ENCODE measurements at places on chromosomes 3 and 15.

DNA sequence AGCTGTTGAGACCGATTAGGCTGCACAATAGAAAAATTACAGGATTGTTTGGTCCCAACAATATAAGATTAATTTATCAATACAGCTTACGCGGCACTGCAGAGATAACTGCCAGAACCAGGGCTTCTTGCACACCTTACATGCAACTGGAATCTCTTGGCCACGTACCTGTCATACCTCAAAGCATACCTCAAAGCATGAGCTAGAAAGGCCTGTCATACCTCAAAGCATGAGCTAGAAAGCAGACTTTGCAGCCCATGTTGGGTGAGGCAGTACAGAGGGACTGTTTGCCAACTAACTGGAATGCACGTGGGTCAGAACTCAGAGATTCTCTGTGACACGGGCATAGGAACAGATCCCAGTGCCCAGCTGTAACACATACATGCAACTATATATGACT, 34.7 kb downstream of the NTRK3 start:
- DNase-seq, result no peak

DNA sequence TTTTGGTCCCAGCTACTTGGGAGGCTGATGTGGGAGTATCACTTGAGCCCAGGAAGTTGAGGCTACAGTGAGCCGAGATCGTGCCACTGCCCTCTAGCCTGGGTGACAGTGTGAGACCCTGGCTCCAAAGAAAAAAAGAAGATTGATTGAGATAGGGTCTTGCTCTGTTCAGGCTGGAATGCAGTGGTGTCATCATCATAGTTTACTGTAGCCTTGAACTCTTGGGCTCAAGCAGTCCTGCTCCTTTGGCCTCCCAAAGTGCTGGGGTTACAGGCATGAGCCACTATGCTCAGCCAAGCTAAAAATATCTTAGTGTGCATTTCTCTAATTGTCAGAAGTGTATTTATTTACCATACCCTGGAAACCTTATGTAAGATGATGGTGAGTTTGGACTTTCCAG, 43.9 kb downstream of the IGF1R start:
- DNase-seq, result no peak

- DNase-seq, result no peak
Measured at GRCh38 chr3:73419179-73419803, 205.4 kb downstream of the PDZRN3 start.

DNA sequence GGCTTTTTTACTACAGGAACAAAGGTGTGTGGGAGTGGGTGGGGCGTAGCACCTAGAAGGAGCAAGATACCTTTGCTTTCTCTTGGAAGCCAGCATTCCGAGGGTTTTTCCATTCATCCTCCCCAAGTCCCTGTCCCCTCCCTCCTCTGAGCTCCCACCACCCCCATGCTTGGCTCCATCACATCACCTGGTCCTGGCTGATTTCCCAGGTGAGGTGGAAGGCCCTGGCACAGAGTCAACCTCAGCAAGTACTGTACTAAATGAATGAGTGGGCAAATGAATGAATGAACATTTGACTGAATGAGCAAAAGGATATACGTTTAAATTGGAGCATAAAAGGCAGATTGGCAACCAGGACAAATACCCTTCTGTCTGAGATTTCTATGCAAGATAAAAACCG, 45.4 kb downstream of the DZIP1L start:
- no peak for DNase-seq

DNA sequence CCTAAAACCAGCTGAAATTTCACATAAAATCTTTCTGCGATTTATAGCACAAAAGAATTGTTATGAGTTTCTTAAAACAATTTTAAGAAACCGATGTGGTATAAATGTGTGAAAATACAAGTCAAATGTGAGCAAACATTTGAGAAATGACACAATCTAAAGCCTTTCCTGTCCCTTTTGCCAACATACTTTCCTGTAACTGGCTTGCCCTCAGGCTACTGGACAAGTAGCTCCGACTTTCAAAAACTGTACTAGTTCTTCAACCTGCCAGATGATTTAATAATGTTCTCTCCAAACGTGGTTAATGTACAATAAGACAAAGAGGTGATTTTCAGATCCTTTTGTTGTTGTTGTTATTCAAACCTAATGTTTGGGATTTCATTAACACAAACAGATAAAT, 105.9 kb upstream of the ARHGEF26 start:
- no peak for DNase-seq

- no peak for DNase-seq
Measured at GRCh38 chr3:187473778-187474406, 105.7 kb downstream of the RTP4 start.

DNA sequence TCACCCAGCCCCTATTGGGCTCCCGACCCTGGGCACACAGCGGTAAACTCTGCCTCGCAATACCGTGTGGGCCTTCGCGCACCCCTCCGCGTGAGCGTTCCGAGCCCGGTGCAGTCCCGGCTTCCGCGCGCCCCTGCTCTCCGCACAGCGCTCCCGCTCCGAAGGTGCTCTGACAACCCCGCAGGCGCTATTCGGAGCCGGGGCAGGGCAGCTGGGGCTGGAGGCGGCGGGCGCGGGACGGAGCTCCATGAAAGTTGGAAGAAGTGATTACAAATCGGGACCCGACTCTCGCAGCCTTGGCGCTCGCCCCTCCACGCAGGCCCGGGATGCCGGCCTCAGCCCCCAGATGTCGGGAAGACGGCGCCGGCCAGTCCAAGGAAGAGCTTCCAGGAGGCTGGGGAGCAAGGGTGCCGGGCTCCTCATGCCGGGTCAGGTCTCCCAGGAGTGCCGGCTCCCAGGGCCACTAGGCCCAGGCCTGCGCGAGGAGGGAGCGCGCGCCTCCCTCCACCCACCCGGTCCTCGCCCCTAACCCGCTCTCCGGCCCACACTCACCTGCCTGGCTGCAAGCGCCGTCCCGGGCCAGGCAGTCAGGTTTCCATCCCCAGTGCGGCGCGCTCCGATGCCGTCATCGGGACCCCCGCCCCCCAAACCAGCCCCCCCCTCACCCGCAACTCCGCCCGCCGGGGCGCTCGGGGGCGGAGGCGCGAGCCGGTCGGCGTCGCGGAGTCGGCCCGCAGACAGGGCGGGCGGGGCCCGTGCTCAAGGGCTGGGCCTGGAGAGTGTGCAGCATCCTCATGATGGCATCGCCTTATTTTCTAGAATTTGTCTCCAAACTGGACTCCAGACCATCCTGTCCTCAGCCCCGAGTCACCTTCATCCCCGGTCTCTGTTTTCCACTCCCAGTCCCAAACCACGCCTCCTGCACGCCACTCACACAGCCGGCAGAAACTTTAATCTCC, at the start of gene KIF7:
Gene KIF7, minus strand, starts transcription at position 621 of the 959 bp plus-strand sequence. CDS start 2,537 bp downstream, outside the sequence.
- DNase-seq, result no peak

- DNase-seq, result no peak
Measured at GRCh38 chr3:110165370-110165743, 828.0 kb upstream of the DPPA4 start.

GRCh38 chr15:72306211-72306785, 13.7 kb downstream of the CELF6 start:
- no peak for DNase-seq

- DNase-seq, result no peak
Measured at GRCh38 chr3:39097716-39098472, 9.5 kb downstream of the GORASP1 start.

GRCh38 chr15:48766196-48766595, 44.7 kb downstream of the CEP152 start:
- no peak for DNase-seq

GRCh38 chr3:16130066-16130465, 44.4 kb upstream of the GALNT15 start:
- DNase-seq, result no peak

GRCh38 chr3:125002414-125003368, 53.1 kb downstream of the HEG1 start:
- no peak for DNase-seq

DNA sequence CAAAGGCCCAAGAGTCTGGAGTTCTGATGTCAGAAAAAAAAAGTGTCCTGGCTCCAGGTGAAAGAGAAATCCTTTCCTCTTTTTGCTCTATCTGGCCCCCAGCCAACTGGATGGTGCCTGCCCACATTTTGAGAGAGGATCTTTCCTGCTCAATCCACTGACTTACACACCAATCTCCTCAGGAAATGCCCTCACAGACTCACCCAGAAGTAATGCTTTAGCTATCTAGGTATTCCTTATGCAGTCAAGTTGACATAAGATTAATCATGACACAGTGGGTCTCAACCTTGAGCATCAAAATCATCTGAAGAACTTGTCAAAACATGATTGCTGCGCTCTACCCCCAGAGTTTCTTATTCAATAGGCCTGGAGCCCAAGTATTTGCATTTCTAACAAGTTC, 31.2 kb downstream of the STRIT1 start:
- DNase-seq, result no peak

GRCh38 chr3:192833177-192833890, 84.3 kb downstream of the MB21D2 start:
- DNase-seq, result no peak

GRCh38 chr3:101809178-101810021, 30.4 kb downstream of the NXPE3 start:
- DNase-seq, result no peak

GRCh38 chr3:138497851-138498250, 63.4 kb downstream of the ESYT3 start:
- no peak for DNase-seq

GRCh38 chr3:58824777-58825176, 158.2 kb upstream of the FAM3D start:
- no peak for DNase-seq

DNA sequence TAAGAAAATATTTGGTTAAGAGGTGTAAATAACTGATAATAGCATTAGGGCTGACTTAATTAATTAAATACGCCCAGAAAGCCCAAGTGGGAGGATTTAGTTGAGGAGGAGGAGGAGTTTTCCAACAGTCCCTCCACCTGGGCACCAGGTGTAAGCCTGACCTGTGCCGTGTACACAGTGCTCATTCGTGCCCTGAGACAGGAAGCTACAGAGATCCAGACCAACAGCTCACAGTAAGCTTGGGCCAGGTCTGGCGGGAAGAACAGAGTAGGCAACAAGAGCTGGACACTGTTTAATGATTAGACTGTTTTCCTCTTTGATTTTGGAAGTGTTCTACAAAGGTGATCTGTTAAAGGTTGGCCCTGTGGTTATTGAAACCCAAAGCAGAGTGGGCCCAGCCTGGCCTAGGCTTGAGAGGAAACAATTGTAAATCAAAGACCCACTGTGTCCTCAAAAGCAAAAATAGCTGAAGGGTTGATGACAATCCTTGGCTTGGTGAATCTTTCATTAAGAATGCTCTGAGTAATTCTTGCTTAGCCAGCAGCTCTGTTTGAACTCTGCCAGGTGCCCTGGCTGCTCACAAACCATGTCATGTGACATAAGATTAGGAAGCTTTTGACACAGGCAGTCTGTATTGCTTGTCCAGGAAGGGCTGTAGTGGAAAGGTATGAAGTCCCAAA, 13.8 kb downstream of the SQOR start:
- no peak for DNase-seq

DNA sequence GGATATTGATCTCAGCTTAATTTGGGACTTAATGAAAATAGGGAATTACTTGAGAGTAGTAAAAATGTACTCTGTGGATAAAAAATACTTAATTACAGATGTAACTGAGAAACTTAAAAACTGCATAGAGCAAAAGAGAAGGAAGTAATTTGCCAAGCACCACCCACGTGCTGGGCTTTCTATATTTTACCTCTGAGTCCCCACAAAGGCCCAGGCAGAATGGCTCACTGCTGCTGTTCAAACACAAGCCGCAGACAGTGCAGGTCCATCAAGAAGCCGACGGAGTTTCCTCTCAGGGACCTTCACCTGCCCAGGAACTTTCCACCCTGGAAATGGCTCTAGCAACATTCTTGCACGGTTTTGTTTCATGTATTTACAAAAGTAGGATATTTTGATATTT, 77.2 kb upstream of the TRPM1 start:
- no peak for DNase-seq

- peak; percentile 87 for DNase-seq
Measured at GRCh38 chr3:69012800-69013252, 658 bp downstream of the EOGT start.

- DNase-seq, result no peak
Measured at GRCh38 chr3:10957976-10958749, 34.4 kb upstream of the SLC6A1 start.

DNA sequence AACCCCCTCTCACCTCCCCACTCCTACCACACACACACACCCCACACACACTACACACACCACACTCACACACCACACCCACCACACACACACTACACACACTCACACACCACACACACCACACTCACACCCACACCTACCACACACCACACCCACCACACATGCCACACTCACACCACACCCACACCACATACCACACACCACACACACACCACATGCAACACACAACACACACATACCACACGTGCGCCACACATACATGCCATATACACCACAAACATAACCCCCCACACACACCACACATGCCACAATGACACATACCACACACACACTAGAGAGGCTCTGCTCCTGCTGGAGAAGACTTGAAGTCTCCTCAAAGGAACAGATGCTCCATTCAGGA, 5.9 kb upstream of the ITPKA start:
- no peak for DNase-seq

DNA sequence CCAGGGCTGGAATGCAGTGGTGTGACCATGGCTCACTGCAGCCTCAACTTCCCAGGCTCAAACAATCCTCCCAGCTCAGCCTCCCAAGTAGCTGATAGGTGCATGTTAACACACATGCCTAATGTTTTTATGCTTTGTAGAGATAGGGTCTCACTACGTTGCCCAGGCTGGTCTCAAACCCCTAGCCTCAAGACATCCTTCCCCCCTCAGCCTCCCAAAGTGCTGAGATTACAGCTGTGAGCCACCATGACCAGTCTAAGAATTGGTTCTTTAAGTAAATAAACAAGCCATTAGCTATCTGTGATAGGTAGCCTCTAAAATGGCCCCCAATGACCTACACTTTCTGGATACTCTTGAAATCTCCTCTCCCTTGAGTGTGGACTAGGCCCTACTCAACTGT, 3.7 kb downstream of the TRIM59 start:
- DNase-seq, result no peak

GRCh38 chr15:70801109-70801508, 37.8 kb upstream of the UACA start:
- no peak for DNase-seq

DNA sequence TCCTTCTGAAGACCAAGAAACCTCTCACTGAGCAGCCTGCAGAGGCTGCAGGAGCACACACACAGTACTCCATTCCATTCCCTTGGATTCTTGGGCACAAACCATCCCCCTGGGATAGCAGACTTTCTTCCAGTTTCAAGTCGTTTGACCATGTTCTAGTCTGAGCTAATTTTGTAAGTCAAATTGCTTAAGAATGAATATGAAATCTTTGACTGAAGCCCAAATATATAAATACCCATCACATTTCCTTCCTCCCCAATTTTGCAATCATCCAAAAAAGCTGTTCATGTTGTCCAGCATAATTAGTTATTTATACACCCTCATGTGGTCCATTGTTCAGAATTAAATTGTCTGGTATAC, 231.2 kb upstream of the TPRG1 start:
- DNase-seq, result no peak

DNA sequence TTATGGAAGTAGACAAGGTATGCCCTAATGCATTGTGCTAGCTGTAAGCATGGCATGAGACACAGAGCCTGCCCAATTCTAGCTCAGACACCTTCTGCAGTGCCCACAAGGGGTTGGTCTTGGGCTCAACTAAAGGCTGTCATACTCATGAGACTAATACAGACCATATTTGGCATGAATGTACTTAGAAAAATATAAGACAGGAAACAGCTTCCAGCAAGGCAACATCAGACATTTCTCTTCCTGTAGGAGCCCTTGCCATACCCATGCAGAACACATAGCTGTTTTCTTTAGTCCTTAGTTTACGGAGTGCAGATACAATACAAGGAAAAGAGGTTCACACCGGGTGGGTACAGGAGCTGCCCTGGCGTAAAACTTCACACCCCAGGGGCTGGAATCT, 30.5 kb upstream of the NR1I2 start:
- no peak for DNase-seq

- no peak for DNase-seq
Measured at GRCh38 chr3:146502887-146503460, 33.6 kb upstream of the PLSCR2 start.

All from spleen (tissue), 13 donors.